SK-MEL-5 (cell line): ENCODE measurements at places on chromosomes 3 and 15. TPM values are rescaled to one million over a fixed set of nuclear protein-coding genes. Genes with fewer than 3 reads are reported as not detected.

GRCh38 chr3:109355625-109356441 is 18.5 kb upstream of the DPPA4 start:
- no peak for DNase-seq

DNA sequence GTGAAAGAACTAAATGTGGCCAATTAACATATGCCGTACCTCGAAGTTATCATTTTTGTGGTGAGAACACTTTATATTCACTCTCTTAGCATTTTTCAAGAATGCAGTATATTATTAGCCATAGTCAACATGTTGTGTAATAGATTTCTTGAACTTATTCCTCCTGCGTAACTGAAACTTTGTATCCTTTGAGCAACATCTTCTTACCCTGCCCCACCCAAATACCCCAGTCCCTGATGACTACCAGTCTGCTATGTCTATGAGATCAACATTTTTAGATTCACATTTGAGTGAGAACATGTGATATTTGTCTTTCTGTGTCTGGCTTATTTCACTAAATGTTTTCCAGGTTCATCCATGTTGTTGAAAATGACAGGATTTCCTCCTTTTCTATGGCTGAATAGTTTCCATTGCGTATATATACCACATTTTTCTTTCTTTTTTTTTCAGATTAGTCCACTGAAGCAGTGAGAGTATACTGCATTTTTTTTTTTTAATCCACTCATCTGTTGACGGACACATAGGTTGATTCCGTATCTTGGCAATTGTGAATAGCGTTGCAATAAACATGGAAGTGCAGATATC is 12.7 kb upstream of the KBTBD8 start:
- DNase-seq = no peak

DNA sequence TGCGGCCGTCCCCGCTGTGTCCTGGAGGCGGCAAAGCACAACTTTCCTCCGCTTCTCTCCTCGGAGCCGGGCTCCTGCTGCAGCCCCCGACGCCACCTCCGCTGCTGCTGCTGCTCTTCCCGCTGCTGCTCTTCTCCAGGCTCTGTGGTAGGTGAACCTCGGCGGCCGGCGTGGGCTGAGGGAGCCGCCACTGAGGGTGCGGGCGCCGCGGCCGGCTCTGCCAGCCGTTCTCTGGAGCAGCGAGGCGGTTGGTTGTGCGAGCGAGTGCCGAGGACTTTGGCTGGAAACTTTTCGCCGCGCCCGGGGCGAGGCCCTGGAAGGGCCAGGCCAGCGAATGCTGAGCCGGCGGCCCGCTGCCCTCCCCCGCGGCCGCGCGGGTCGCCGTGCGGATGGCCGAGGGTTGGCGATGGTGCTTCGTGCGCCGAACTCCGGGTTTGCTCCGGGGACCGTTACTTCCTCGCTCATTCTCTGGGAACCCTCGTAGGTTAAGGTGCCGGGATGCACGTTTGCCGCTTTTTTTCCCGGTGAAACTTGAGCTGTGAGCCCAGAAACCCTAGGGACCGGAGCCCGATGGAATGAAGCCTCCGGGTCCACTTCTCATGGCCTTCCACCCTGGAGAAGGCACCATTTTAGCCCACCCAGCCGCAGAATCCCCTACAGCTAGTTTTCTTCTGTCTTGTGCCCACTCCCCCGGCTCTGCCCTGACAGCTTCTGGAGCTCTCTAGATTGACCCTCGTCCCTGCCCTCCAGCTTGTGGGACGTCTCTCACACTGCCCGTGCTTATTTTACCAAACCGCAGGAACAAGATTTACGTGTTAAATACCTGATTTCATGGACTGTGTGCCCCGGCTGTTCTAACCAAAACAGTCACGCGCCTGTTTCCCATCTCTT is 660 bp downstream of the NECTIN3 start:
- peak; percentile 29 for DNase-seq

GRCh38 chr3:134527037-134527436 is 41.2 kb downstream of the CEP63 start:
- DNase-seq = peak; percentile 63

GABRB3 gene
- 22.2 and 24.4 TPM in 2 replicates for total RNA-seq
